CMK (cell line): ENCODE measurements at places on chromosomes 7 and 10.
A peak's percentile ranks its signal among the peaks of the same experiment; 100 is the strongest.

- DNase-seq: no peak
Measured at GRCh38 chr7:156347132-156347531, 293.4 kb upstream of the RNF32 start.

DNA sequence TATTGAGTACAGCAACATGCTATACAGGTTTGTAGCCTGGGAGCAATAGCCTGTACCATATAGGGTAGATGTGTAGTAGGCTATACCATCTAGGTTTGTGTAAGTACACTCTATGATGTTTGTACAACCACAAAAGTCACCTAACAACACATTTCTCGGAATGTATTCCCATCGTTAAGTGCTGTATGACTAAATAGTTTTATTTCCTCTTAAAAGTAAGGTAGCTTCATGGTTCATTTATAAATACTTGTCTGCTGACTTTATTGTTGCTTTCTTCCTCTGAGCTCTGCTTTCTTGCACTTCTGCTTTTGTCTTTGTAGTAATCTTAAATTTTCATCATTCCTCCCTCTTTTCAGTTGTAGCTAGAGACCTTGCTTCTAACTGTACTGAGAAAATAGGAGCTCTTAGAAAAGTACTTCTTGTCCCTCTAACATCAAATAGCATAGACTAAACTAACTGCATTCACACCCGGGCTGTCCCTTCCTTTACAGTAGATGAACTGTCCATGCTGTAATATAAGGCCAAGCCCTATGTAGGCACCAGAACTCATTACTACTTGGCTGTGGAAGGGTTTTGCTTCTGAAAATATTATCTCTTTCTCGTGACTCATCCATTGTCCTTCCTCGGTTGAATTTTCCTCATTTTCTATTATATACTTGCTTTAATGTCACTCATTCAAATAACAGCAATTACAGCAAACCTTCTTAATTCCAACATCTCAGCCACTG, 55.4 kb upstream of the FAM3C start:
- DNase-seq: no peak

DNA sequence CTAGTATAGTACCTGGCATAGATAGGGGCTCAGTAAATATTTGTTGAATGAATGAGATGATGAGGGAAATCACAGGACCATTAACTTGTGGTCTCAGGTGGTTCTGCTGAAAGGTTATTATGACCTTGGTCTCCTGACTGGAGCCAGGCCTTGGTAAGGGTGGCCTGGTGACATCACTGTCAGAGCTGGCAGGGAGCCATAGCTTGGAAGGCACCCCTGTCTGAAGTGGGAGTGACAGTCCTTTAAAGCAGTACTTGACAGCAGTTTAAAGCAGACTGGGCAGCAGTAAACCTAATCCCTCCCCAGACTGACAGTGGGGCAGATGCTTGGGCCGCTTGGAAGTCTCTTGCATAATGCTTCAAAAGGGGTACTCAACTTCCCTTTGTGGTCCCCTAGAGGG, 13.4 kb downstream of the DPCD start:
- no peak for DNase-seq

GRCh38 chr10:493391-494148, 195.9 kb downstream of the DIP2C start:
- DNase-seq: no peak

DNA sequence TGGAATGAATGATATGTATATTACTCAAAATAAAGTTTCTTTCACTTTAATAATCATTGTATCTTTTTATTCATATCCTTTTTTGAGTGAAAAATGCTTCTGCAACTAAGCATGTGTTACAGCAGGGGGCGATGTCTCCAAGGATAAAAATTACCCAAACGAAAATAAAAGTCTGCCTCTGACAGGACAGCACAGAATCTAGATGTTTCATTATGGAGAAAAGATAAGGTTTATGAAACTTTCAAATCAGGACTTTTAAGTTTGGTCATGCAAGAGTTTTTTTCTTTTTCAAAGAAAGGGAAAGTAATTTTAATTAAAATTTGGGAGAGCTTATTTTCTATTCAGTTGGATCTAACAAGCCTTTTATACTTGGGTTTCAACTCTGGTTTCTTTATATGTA, 48.4 kb downstream of the TES start:
- DNase-seq: peak; percentile 20

GRCh38 chr7:1046722-1047679, 2.7 kb downstream of the GPR146 start:
- no peak for DNase-seq

DNA sequence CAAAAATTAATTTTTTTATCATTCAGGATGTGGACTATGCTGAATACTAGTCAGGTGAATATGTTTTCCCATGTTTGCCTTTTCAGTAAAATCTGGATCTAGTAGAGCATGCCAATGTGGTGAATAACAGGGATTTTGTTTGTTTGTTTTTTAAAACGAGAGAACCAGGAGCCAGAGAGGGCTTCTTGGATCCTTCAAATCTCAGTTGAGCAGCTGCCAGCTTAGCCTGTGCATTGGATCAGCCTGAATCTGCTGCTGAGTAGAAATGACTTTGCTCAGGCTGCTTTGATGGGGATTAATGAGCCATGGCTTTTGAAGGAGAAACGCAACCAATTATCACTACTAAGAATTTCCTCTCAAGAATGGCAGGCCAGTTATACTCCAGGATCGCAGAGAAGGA, 493.8 kb downstream of the ARL4A start:
- no peak for DNase-seq
